ENCODE measurements at places on chromosomes 3 and 15.

DNA sequence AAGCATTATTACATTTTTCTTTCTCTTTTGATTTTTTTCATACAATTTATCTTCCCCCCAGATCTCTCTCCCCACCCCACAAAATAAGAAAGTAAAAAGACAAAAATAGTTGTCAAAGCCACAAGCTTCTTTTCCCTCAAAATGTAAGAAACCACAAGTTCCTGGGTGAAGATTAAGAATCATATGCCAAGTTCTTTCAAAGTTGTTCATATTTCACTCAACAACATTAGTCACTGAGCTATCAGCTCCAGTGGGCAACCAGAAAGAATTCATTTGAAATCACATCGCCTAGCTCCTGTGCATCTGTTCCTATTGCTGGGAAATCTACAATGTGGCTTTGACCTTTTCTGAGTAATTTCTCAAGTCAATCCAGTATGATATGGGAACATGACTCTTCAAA, 681.6 kb upstream of the ARPP21 start:
- DNase-seq, result no peak

GRCh38 chr3:182533394-182533793, 259.9 kb upstream of the ATP11B start:
- no peak for DNase-seq

- no peak for DNase-seq
Observed at GRCh38 chr15:37140531-37141058, 40.2 kb upstream of the MEIS2 start.

- DNase-seq, result no peak
Observed at GRCh38 chr15:100723315-100723801, 121.0 kb downstream of the ASB7 start.

DNA sequence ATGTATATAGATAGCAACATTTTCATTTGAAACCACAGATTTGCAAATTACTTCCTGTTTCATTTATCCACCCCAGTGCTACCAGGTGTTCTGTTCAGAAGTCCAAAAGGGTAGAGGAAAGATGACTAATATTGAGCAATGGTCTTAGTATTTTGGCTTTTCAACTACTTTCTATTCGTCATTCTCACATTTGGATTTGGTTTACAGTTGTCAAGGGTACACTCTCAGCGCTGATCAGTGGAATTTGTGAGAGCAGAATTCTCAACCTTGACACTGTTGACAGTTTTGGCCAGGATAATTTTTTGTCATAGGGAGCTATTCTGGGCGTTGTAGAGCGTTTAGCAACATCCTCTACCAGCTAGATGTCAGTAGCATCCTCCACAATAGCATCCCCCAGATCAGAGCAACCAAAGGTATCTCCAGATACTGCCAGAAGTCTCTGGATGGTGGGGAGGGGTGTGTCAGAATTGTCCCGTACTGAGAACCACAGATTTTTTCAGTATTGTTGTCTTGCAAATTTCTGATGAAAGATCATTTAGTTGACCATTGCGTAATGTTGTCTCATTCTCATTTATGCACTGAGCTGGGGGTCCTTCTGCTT, 4.2 kb downstream of the HMCES start:
- DNase-seq, result no peak

DNA sequence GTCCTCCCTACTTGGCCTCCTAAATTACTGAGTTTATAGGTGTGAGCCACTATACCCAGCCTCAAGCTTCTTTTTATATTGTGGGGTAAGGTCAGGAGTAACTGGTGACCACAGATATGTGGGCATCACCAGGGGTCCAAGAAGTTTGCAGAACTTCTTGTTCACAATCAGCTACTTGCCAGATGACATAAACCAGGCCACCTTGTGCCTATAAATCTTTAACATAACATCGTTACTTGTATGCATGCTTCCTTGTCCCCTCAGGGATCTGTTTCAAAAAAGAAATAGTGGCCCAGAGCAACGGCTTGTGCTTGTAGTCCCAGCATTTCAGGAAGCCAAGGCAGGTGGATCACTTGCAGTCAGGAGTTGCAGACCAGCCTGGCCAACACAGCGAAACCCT, 115.1 kb upstream of the FAM174B start:
- DNase-seq, result no peak

GRCh38 chr3:183526838-183527427, 28.6 kb downstream of the KLHL6 start:
- no peak for DNase-seq

GRCh38 chr15:74530771-74531143, 10.3 kb upstream of the ARID3B start:
- DNase-seq, result no peak

DNA sequence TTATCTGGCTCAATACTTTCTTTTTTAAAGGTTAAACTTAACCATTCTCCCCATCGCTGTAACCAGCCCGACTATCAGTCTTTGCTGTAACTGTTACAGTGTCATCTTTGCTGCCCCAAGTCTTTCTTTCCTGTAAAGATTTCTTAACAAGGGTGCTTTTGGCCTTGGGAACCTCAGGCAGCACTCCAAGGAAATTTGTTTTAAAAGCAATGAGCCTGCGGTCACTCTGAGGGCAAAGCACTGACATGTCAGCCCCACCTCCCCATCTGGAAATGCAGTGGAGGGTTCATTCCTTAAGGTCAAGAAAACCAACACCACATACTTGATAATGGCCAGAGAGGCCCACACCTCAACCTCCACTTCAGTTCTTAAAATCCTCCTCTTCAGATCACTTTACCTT, 3.2 kb downstream of the TRANK1 start:
- DNase-seq, result no peak

DNA sequence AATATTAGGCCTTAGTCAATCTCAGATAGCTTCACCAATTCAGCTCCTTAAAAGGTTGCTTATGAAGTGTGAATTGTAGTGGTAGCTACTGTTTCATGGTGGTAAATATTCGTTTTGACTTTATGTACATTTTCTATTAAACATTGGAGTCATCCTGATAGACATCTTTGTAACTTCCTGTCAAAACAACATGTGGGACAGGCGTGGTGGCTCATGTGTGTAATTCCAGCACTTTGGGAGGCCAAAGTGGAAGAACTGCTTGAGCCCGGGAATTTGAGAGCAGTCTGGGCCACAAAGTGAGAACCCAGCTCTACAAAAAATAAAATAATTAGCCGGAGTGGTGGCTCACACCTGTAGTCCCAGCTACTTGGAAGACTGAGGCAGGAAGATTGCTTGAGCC, 2.0 kb upstream of the TRIM59 start:
- no peak for DNase-seq

- DNase-seq, result no peak
Observed at GRCh38 chr3:44100298-44100695, 141.4 kb upstream of the TOPAZ1 start.

GRCh38 chr3:5874931-5875341, 687.4 kb downstream of the EDEM1 start:
- no peak for DNase-seq

DNA sequence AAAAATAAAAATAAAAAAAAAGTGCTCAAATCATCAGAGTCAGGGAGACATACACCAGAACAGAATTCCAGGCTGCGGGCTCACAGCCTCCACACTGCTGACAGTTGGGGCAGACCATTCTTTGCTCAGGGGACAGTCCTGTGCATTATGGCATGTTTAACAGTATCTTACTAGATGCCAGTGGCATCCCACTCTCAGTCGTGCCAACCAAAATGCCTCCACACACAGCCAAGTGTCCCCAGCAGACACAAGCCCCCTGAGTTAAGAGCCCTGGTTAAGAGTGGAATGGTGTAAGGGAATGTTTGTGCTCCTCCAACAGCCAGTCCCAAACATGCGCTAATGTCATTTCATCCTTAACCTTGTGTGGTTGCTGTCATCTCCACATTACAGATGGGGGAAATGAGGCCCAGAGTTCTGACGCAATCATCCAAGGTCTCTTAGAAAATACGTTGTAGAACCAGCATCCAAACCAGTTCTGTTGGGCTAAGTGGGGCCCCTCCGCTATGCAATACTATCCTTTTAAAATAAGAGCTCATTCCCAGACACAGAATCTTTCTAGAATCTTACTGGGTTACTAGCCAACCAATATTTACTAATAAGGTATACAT, 26.0 kb downstream of the CFAP92 start:
- DNase-seq, result no peak
